ENCODE measurements at places on chromosomes 11 and 22.

- DNase-seq, result no peak
Observed at GRCh38 chr11:44010789-44011251, 37.0 kb upstream of the ACCSL start.

GRCh38 chr11:110606415-110606814 lies 105.8 kb downstream of the ARHGAP20 start:
- DNase-seq, result no peak

DNA sequence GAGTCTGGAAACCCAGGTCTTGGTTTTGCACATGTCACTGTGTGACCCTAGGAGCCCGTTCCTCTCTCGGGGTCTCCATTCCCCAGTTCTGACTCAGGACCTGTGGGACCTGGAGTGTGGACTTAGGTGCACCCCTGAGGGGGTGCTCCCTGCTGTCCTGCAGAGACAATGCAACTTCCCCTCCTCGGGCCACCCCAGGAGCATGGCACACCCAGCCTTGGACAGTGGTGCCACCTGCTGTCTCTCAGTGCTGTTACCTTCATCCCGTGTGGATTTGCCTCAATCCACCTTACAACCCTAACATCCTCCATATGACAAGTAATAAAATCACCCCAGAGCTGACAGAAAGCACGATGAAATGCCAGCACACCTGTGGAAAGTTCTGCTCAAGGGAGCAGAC lies 27.5 kb upstream of the CRYBB3 start:
- DNase-seq, result peak; percentile 21

DNA sequence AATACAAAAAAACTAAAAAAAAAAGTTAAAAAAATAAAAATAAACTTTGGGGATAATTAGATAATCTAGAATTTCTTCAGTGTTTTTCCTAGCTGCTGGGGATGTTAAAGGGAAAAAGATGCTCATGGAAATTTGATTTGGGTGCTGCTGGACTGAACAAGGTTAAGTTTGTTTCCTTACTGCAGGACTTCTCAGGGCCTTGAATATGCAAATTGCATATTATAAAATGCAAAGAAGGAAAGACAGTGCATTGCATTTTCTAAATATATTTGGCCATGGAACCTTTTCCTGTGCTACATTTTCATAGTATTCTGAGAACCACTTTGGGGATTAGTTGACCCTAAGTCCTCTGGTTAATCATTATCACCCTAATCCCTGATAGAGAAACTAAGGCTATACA lies 79.6 kb downstream of the ABTB2 start:
- no peak for DNase-seq

GRCh38 chr22:23536821-23537345 lies 43.2 kb downstream of the IGLL1 start:
- DNase-seq, result no peak

DNA sequence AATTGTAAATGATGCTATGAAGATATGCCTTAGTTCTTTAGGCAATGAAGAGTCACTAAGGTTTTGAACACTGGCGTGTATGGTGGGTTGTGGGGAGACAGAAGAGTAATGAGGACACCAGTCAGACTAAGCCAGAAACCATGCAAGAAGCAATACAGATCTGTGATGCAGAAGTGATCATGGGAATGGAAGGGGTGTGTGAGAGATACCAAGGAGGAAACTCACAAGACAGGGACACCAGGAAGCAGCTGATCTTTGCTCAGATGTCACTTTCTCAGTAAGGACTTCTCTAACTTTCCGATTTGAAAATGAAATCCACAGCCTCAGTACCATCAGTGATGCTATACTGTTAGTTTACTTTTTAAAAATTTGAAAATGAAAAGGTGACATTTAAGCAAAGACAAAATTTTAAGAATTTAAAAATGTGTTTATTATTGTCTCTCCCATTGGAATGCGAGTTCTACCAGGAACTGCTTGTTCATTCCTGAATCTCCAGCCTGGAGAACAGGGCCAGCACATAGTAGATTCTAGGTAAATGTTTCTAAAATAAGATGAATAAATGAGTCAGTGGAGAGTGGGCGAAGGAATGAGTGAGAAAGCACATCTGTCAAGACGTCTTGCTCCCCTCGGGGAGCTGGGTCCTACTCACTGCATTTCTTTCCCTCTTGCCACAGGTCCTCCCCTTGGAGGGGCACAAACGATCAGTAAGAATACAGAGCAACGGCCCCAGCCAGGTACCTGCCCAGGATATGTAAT lies 60.4 kb downstream of the KCNJ1 start:
- DNase-seq, result no peak

DNA sequence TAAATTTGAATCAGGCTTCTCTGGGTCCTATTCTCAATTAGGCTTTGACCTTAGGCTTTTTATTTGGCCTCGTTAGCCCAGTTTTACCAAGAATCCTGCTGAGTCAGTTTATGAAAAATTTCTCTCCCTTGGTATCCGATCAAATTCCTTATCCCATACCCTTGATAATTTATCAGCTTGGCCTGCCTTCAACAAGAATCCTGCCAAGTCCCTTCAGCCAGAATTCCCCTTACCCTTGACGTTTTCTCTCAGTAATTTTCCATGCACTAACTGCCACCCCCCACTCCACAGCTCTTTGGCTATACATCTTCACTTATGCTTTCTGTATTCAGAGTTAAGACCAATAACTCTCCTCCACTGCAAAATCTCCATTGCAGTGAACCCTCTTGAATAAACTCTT lies 811.0 kb upstream of the CCDC90B start:
- DNase-seq, result no peak

DNA sequence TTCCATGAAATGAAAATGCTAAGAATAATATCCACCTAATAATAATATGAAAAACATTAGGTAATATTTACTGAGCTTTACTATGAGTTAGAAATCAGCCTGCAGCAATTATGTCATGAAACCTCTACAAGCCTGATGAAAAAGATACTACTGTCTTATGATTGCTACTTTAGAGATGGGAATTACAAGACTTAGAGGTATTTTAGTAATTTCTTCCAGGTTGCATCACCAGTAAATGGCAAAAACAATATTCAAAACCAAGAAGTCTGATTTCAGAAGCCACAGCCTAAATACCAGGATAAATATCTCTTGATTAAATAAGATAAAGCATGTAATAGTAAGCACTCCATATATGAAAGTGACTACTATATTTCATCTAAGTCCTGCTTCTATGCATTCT lies 13.8 kb downstream of the OR5B21 start:
- DNase-seq, result no peak

GRCh38 chr11:11218629-11218986 lies 134.4 kb downstream of the CSNK2A3 start:
- DNase-seq, result no peak

GRCh38 chr11:19592842-19593241 lies 119.8 kb upstream of the NAV2 start:
- DNase-seq, result no peak

DNA sequence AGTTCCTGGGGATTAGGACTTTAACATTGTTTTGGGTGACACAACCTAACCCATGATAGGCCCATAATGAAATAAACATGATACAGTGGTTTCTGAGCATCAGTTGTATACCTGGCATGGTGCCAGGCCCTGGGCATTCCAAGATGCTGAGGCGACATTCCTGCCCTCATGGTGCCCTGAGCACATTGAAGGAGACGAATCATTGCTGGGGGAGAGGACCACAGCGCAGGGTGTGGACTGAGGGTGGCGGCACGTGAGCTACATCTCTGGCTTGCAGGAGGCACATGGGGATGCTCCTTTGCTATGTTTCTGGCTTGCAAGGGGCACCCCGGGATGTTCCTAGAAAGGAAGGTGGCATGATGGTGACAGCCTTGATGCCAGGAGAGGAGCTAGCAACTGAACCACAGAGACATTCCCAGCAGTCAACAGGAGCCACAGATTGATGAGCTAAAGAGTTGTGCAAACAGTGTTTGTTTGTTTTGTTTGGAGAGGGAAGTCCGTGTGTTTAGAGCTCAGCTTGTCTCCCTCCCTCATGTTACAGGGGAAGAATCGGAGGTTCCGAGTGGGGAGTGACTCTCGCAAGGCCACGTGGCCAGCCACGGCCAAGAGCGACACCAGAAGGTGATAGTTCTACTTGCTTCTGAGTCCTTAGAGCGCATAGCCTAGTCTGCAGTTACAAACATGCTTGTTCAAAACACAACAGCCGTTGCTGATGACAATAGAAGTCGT lies 106.4 kb downstream of the MIAT start:
- no peak for DNase-seq

- no peak for DNase-seq
Observed at GRCh38 chr11:43289368-43289767, 22.4 kb upstream of the API5 start.

GRCh38 chr22:22857607-22858558 lies 29.7 kb upstream of the IGLL5 start:
- no peak for DNase-seq

DNA sequence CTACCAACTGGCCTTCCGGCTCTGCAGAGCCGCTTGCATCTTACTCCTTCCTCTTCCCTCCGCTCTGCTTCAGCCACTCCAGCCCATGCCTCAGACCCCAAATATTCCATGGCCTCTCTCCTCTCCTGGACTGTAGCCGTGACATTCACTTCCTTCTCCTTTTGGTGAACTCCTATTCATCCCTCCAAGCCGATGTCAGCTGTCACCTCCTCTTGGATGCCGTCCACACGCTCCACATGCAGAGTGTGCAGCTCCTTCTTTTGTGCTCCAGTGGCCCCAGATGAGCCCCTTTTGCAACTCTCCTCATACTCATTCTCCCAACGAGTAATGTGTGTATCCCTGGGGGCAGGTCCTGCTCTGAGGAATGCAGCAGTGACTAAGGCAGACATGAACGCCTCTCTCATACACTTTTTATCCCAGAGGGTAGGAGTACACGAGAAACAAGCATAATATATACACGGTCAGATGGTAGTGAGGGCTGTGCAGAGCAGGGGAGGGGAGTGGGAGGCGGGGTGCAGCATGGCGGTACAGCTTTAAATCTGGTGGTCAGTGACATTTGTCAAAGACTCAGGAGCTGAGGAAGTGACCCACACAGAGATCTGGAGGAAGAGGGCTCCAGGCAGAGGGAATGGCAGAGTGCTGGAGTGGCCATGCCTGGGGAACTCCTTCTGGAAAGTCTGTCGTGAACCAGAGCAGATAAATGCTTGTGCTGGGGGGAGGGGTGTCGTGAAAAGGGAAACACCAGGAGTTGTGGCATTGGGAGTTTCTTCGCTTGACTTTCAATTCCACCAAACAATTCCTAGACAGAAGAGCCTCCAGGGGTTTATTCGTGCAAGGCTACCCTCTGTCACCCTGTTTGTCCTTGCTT lies 83.8 kb upstream of the ATXN10 start:
- no peak for DNase-seq

- peak; percentile 36 for DNase-seq
Observed at GRCh38 chr11:58629857-58630256, 7.4 kb downstream of the CNTF start.

DNA sequence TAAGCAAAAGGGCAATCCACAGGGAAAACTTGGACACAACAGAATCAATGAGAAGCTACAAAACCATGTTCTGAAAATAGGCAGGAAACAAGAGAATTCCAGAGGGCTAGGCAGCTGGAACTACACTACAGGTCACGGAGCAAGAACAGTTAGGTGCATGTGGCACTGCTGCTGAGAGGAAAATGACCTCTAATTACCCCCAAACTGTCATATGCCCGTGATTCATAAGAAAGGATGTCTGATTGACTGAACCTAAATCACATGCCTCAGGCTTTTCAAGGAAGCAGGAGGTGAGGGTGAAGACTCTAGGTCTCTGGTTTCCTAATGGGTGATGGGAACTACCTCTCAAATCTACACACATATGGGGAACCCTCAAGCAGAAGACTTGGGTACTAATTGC lies 17.9 kb upstream of the RRAS2 start:
- no peak for DNase-seq

GRCh38 chr11:97461934-97462333 lies 1072.1 kb downstream of the JRKL start:
- DNase-seq, result no peak

GRCh38 chr11:78416285-78417174 lies 1.1 kb downstream of the GAB2 start:
- DNase-seq, result peak; percentile 81

- DNase-seq, result no peak
Observed at GRCh38 chr11:130370845-130371590, 56.3 kb upstream of the ZBTB44 start.

DNA sequence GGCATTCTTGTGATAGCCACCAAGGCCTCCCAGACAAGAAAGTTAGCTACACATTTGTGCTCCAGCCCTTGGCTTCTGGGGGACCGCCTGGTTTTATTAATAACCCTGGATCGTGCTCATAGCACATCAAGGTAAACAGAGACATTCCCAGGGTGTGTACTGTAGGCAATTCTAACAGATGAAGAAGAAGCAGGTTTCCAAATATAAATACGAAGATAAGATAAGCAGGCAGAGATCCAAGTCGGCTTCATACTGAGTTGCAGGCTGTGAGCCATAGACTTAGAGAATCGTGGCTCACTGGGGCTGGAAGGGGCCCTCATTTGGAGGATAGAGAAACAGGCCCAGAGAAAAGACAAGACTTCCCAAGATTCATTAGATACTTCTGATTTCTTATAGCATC lies 131.4 kb downstream of the TENM4 start:
- DNase-seq, result no peak

DNA sequence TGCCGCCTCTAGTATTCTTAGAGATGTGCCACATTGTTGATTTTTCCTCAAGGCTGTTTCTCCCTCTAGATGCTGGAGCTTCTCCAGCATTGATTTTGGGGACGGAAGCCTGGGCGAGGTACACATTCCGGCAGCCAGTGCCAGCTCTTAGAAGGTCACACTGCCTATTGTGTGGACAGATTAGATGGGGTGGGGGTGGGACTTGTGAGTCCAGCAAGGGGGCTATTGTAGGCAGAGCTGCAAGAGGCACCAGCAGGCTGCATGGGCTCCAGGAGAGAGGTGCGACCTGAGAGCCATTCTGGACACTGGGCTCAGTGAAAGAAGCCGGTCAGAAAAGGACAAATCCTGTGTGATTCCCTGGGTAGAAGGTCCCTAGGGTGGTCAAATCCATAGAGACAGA lies 12.4 kb downstream of the C11orf21 start:
- no peak for DNase-seq

GRCh38 chr11:46009647-46010046 lies 87.2 kb downstream of the LARGE2 start:
- no peak for DNase-seq

GRCh38 chr11:74465291-74465708 lies 2.0 kb downstream of the KCNE3 start:
- DNase-seq, result no peak

- no peak for DNase-seq
Observed at GRCh38 chr11:26839911-26840698, 118.2 kb upstream of the SLC5A12 start.

DNA sequence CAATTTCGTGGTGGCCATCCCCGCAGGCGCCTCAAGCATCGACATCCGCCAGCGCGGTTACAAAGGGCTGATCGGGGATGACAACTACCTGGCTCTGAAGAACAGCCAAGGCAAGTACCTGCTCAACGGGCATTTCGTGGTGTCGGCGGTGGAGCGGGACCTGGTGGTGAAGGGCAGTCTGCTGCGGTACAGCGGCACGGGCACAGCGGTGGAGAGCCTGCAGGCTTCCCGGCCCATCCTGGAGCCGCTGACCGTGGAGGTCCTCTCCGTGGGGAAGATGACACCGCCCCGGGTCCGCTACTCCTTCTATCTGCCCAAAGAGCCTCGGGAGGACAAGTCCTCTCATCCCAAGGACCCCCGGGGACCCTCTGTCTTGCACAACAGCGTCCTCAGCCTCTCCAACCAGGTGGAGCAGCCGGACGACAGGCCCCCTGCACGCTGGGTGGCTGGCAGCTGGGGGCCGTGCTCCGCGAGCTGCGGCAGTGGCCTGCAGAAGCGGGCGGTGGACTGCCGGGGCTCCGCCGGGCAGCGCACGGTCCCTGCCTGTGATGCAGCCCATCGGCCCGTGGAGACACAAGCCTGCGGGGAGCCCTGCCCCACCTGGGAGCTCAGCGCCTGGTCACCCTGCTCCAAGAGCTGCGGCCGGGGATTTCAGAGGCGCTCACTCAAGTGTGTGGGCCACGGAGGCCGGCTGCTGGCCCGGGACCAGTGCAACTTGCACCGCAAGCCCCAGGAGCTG lies 24.8 kb downstream of the ADAMTS15 start:
- DNase-seq, result no peak
